Activated gamma-delta T cell treated with anti-CD3 and anti-CD28 coated beads, Interleukin-2, amount 50 U/mL, for 16 hours (primary cell): ENCODE measurements at places on chromosomes 16 and 17.

GRCh38 chr17:4444782-4445473 is 11.2 kb downstream of the SPNS3 start:
- DNase-seq: no peak

DNA sequence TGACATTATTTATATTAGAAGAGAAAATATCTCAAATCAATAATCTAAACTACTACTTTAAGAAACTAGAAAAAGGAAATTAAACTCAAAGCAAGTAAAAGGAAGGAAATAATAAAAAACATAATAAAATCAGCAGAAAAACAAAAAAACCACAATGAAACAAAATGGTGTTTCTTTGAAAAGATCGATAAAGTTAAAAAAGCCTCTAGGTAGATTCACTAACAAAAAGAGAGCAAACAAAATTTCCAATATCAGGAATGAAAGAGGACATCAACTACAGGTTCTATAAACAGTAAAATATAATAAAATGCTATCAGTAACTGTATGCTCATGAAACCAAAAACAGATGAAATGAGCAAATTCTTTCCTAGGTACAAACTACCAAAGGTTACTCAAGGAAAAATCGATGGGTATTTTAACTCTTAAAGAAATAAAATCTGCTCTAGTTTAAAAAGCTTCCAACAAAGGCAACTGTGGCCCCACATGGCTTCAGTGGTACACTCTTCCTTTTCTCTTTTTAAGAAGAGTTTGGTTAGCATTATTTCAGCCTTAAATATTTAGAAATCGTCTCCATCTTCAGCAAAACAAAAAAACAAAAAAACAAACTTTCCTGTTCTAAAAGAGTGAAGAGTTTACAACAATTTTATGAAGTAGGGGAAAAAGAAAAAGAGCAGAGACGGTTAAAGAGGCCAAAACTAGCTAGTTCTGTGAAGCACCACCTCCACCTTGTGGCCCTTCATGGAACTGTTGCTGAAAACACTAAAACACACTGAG is 102.2 kb downstream of the TRIM37 start:
- DNase-seq: peak; percentile 45

GRCh38 chr17:77116371-77116860 is 24.4 kb upstream of the SEC14L1 start:
- DNase-seq: no peak

GRCh38 chr17:33804401-33804800 is 450.7 kb upstream of the CCL2 start:
- DNase-seq: no peak

GRCh38 chr17:43377056-43377810 is 21.6 kb upstream of the ARL4D start:
- DNase-seq: no peak

- DNase-seq: no peak
Observed at GRCh38 chr16:74210245-74210644, 86.4 kb upstream of the PSMD7 start.

DNA sequence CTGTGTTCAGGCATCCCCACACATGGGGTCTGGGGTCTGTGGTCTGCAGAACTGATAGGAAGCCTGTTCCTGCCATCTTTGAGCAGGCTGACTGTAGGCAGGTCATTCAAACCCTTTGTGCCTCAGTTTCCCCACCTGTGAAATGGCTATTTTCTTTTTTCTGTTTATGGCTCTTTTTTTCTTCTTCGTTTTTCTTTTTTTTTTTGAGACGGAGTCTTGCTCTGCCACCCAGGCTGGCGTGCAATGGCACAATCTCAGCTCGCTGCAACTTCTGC is 72.5 kb downstream of the ABCC6 start:
- DNase-seq: no peak

DNA sequence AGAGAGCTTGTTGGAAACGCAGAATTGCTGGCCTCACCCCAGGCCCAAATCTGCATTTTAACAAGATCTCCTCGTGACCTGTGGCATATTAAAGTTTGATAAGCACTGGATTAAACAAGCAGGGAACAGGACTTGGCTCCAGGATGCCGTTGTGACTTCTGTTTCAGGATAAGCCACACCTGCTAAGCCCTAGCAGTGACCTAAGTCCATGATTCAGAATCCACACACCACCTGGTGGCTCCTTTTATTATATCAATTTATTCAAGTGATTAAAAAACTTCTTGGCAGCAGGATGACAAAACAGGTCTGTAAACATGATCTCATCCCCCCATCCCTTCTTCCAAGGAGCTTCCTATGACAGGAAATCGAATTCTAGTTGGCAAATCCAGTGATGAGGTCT is 9.1 kb downstream of the NAGPA start:
- DNase-seq: no peak

- no peak for DNase-seq
Observed at GRCh38 chr16:49472598-49472997, 99.0 kb downstream of the C16orf78 start.

DNA sequence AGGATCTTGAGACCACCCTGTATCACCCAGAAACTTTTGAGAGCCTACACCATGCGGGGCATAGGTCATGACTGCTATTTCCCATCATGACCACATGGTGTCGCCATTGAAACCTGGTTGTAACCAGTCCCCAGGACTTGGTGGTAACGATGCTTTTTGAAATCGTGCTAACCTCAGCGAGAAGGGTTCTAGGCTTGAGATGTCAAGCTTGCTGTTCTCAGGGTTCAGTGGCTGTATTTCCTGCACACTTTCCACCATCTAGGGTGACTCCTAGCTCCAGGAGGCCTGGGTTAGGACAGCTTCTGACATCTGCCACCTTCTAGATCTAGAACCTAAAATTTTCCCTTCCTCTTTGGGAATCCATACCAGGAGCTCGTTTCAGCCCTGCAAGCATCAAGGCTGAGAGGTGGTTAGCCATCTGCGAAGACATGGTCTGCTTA is 13.0 kb upstream of the SPNS3 start:
- DNase-seq: peak; percentile 43

DNA sequence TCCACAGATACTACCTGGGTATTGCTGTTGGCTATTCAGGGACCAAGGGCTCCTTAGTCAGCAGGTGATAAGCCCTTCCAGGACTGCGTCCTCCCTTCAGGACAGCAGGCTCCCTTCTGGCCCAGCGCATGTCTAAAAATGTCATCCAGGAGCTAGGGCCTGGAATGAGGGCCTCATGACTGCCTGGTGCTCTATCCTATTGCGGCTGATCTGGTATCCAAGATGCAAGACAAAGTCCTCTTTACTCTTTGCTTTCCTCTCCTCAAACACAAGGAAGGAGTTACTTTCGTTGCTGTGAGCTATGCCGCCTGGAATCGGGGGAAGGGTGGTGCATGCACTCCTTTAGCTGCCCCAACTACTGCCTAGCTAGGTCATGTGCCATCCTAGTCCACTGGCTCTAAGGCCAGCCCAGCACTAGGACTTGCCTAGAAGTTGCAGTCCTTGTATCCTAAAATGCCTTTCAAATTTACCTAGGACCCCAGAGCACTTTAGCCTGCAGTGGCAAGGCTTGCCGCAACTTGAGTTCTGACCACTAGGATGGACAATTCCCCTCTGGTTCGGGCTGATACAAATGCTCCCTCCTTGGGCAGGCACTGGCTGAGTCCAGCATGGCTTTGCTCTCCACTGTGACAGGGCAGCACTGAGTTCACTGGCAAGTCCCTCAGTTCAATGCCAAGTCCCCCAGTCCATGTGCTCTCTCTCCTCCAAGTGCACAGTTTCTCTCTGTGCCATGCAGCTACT is 10.1 kb upstream of the TMEM219 start:
- DNase-seq: no peak

DNA sequence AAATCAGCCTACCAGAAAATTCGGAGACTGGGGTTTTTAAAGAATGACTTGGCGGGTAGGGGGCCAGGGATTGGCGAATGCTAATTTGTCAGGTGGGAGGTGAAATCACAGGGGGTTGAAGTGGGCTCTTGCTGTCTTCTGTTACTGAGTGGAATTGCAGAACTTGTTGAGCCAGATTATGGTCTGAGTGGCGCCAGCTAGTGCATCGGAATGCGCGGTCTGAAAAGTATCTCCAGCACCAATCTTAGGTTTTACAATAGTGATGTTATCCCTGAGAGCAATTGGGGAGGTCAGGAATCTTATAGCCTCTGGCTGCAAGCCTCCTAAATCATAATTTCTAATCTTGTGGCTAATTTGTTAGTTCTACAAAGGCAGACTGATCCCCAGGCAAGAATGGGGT is 762 bp upstream of the RBL2 start:
- no peak for DNase-seq

DNA sequence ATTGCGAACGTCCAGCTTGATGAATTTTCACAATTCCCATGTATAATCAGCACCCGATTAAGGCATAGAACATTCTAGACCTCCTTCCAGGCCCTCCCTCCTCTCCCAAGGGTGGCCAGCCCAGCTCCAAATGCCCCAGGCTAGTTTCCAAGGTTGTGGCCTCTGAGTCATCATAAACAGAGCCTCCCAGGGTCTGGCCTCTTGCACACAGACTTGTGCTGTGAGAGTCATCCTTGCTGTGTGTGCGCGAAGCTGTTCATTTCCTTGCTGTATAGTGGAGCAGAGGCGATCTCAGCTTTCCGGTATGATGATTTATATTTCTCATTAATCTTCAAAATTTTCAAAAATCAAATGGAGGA is 20.5 kb upstream of the JPH3 start:
- DNase-seq: no peak

DNA sequence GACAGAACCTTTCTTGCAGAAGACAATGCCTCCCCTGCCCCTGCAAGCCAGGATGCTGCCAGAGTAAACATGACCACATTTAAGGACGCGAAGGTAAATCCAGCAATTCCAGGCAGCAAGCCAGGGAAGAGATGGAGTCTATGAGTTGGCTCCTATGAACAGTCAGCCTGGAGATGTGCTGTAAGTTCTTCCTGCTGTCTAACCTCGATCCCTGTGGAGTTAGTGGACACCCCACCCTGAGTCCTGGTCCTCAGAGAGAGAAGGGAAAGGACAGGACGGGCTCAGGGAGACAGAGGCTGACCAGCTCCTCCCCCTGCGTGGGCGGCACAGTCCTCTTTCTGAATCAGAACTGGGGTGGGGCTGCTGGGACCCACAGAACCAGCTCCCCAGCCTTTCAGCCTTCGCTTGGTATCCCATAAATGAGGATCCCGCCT is 24.9 kb downstream of the CDC42EP4 start:
- no peak for DNase-seq

DNA sequence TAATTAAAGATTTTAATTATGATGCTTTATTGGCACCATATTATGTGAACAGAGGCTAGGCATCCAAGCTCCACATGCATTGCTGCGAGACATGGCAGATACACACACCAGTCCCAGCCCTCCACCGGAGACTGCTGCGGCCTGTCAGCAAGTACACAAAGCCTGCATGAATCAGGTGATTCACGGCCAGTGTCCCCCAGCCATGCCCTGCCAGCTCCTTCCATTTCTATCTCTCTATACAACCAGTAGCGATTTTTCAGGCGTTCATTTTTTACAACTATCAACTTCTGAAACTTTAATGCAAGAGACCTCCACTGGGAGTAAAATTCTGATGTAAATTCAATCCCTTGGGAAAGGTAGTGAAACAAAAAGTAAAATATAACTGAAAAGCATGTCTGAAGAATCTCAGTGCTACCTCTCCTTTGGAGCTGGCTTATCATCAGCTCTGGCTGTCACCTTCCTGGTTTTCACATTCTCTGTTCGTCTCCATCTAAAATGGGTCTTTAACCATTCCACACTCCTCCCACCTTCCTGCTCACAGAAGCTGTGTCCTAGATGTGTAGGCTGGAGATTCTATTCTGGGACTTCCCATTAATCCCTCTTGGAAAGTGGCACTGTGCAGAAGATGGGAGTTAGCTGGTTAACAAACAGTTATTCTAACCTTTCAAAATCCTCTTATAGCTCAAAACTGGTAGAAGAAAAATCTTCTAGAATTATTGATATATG is 32.2 kb downstream of the HS3ST3A1 start:
- DNase-seq: no peak

DNA sequence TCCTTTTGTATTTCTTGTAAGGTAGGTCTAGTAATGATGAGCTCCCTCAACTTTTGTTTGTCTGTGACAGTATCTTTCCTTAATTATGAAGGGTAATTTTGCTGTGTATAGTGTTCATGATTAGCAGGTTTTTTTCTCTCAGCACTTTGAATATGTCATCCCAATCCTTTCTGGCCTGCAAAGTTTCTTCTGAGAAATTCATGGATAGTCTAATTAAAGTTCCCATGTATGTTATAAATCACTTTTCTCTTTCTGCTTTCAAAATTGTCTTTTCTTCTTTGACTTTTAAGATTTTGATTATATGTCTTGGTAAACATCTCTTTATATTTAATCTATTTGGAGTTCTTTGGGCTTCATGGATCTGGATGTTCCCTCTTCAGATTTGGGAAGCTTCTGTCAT is 54.3 kb upstream of the ZKSCAN2 start:
- no peak for DNase-seq

DNA sequence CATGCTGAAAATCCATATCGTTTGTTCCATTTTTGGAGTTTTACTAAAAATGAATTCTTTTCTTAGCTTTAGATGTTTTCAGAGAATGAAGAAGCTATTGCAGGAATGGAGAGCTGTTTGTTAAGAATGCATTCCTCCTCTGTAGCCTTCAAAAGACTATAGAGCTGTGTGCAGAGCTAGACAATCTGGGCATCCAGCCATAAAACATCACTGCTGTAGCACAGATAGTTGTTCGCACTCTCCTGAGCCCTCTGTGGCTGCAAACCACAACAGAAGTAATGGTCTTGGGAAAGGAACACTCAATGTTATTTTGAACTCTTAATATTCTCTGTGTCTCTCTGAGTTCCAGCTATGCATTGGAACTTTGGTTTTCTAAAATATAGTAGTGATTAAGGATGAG is 4.9 kb downstream of the TNRC6C start:
- DNase-seq: peak; percentile 39

DNA sequence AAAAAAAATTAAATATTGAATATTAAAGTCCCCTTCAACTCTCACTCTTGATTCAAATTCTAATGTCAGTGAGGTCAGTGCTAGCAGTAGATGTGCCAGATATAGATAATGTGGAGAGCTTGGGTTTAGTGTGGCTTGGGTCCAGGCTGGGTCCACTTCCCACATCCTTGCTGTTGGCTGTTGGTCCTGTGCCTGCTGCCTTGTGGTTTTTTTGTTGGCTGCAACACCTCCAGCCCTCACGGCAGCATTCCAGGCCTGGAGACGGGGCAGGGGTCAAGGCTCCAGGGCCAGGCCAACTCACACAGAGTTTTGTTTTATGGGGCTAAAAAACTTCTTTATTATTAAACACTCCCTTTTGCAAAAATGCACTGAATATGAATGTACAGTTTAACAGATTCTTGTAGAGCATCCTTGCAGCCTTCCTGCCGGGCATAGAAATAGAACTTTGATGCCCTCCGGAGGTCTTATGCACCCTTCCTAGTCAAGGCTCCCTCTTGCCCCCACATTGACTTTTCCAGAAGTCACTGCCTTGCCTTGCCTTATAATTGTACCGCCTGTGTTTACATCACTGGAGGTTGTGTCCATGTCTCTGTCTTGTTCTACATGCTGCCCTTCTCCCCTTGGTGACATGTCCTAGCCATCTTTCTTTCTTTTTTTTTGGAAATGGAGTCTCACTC is 25.5 kb upstream of the MYO15B start:
- no peak for DNase-seq

GRCh38 chr17:45819632-45820031 is 25.0 kb upstream of the SPPL2C start:
- DNase-seq: no peak

- DNase-seq: no peak
Observed at GRCh38 chr16:23062524-23062923, 86.7 kb downstream of the USP31 start.
